GM12891 (cell line): ENCODE measurements at places on chromosomes 7 and 10.

GRCh38 chr10:79220307-79220706, 127.0 kb upstream of the PPIF start:
- no peak for DNase-seq

DNA sequence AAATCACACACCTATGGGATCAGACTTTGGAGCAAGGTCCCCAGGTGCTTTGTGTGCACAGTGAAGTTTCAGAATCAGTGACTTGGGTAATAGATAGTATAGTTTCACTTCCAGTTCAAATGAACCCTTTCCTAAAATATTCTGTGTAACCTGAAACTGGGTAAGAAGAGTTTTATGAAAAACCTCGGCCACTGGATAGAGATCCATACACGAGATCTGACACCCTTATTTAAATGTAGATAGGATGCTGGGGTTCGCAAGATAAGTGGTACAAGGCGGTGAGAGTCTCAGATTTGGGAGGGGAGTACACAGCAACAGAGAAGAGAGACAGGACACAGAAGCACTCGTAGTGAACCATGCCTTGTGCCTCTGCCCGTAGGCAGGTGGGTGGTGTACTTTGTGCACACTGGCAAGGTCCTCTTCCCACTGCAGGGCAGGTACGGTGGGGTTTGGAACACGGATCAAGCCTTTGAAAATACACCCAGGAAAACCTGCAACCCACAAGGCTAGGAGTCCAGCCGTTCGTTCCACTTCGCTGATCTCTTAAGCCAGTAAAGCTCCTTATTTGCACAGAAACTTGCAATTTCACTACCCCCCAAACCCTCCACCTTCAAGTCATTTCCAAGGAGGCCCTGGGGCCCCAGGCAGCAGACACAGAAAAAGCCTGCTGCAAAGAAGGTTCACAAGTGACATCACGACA, 162.8 kb downstream of the USP6NL start:
- no peak for DNase-seq

GRCh38 chr10:27241010-27241651, 534 bp upstream of the ACBD5 start:
- DNase-seq = no peak

GRCh38 chr10:60732198-60732806, 46.0 kb upstream of the CDK1 start:
- no peak for DNase-seq

DNA sequence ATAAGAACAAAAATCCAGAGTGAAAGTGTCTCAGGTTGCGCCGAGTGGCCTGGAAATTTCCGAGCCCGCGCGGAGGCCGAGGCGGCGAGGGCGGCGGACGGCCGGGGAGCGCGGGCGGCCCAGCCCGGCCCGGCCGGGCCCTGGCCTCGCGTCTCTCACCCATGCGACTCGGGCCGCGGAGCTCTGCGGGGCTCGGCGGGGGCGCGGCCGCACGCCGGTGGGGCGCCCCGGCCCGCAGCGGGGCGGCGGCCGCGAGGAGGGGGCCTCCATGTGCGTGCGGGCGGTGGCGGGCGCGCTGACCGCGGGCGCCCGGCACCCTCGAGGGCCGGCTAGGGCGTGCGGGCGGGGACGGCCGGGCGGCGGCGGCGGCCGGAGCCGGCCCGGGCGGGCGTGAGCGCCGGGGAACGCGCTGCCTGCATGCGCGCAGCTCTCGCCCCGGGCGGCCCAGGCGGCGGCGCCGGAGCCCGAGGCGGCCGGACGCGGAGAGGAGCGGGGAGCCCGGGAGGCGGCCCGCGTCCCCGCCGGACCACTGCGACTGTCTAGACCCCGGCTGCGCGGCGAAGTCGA, 302 bp upstream of the EN2 start:
- no peak for DNase-seq

DNA sequence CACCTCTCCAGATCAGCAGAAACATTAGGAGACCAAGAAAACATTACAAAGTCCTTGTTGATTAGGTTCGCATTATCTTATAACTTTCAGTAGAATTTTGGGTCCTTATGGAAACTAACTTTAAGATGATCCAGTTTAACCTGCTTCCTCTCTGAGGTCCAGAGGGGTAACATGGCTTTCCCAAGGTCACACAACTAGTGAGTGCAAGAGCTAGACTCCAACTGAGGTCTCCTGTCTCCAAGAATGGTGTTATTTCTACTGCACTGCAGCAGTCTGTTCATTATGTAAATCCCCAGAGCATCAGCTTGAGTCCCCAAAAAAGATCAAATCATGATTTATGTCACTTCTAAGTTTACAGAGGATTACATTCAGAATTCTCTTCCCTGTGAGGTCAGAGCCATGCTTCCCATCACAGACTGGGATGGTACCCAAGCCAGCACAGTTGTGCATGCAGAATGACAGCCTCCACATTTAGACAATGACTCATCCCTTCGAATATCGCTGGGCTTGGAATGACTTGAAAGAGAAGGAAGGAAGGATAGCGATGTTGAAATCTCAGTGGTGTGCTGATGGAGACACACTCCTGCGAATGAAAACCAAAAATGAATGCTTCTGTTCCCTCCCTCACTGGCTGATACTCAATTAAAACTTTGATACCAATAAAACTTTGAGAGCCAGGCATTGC, 163.1 kb upstream of the PLXNA4 start:
- DNase-seq = no peak

GRCh38 chr10:32112055-32112454, 55.8 kb upstream of the KIF5B start:
- no peak for DNase-seq
